Natural killer cell (primary cell): ENCODE measurements at places on chromosomes 1 and 21.
A peak's percentile ranks its signal among the peaks of the same experiment; 100 is the strongest.

DNA sequence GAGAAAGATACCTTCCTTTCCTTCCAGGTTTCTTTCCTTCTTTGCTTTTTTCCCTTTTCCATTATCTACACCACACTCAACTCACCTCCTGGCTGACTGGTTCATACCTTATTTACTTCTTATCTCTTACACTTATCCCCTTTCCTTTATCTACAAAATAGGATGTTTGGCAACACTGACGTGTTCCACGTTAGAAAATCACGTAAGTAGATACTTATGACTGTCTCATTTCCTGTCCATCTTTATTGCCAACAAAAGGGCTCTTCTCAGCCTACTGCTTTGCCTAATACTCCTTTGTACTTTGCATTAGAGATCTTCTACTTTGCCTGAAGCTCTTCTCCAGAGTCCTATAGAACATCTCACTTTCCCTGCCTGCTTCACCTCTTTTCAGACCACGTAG is 25.1 kb downstream of the SYNJ1 start:
- H3K4me3 ChIP-seq, result no peak overlapping the region
- DNase-seq, result no peak
- H3K27ac ChIP-seq, result no peak overlapping the region
- H3K27me3 ChIP-seq, result no peaks in the 10 kb centered on the region

DNA sequence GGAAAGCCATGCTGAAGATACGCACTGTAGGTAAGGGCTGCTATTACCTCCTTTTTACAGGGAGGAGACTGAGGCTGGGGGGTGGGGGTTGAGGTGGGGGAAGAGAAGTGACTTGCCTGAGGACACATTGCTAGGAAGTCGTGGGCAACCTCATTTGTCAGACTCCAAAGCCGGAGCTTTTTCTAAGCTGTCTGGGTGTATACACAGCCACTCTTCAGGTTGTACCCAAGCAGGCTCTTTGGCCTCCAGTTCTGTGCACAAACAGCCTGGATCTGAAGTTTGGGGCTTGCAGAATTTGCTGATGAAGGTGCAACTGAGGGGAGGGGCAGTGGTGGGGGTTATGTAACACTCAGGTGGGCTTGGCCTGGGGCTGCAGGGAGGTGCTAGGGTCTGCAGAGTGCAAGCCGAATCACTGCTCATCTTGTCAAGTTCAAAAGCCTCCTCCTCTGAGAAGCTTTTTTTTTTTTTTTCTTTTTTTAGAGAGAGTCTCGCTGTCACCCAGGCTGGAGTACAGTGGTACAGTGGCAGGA is 16.9 kb downstream of the TINAGL1 start:
- no peaks in the 10 kb centered on the region for H3K36me3 ChIP-seq
- no peaks in the 10 kb centered on the region for H3K4me1 ChIP-seq
- H3K27me3 ChIP-seq, result peaks cover under 1% of the 10 kb centered on the region
- no peak for DNase-seq
- no peak overlapping the region for H3K27ac ChIP-seq

DNA sequence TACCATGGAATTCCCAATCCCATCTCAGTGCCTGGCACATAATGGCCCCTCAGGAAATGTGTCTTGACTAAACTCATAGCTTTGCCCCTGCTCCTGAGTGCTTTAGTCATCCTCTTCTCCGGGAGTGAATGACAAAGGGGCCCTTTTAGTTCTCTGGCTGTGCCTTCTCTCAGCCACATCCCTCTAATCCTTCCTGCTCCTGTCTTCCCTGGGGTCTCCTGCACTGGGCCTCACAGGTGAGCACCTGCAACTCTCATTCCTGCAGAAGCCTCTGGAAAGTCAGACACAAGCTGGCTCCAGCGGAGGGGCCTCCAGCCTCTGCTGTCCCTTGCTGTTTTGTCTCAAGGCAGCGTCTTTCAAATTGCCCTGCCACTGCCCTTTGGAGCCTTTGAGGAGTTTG is 14.0 kb upstream of the ETV3L start:
- H3K4me1 ChIP-seq, result no peaks in the 10 kb centered on the region
- no peaks in the 10 kb centered on the region for H3K27me3 ChIP-seq
- no peak for DNase-seq
- no peaks in the 10 kb centered on the region for H3K36me3 ChIP-seq
- no peak overlapping the region for H3K4me3 ChIP-seq
- no peak overlapping the region for H3K27ac ChIP-seq

DNA sequence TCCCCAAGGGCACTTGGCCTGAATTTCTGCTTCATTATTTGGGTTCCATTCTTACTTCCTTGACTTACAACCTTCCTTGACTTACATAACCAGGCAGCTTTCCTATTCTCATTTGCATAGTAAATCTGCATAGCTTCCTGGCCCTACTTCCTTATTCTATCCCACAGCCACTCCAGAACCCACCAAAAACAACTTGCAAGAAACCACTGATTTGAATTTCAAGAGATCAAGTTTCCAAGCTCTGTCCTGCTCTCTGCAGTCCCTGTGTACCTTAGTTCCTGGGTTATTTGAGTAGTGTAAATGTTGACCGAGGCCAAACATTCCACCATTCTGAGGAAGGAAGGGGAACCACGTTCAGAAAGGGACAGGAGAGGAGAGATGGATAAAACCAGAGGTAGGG is 603.3 kb downstream of the PTPRC start:
- peaks cover 9% of the 10 kb centered on the region for H3K4me1 ChIP-seq
- no peak overlapping the region for H3K27ac ChIP-seq
- no peak overlapping the region for H3K4me3 ChIP-seq

DNA sequence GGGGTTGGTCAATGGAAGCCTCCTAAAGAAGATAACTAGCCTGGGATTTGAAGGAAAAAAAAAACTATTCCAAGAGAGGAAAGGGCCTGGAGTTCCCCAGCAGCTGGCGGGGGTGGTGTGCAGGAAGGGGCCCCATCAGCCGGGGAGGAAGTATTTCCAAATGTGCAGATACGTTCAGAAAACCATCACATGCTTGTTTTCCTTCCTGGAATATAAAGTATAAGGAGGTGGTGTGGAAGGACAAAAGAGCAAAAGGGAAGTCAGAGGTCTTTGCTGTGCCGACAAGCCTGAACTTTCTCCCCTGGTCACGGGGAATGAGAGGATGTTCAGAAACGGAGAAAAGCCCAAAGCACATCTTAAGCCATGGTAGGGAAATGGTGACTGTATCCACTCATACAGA is 72.0 kb upstream of the BACE2 start:
- H3K36me3 ChIP-seq, result no peaks in the 10 kb centered on the region
- no peak overlapping the region for H3K4me3 ChIP-seq
- DNase-seq, result no peak
- H3K4me1 ChIP-seq, result no peaks in the 10 kb centered on the region
- H3K27ac ChIP-seq, result no peak overlapping the region

DNA sequence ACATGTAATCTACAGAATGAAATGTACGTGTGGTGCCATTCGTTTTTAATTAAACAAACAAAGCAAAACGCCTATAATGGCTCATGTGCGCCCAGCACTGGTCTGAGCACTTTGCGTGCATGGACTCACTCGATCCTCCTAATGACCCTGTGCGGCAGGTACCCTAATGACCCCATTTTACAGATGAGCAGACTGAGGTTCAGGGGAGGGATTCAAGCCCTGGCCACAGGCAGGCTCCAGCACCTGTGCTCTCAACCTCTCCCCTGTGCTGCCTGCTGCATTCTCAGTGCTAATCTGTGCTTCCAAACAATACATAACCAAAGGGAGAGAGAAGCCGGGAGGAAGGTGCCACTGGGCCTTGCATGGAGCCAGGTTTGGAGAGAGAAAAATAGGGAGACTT is 124.2 kb upstream of the ZBTB40 start:
- no peaks in the 10 kb centered on the region for H3K4me1 ChIP-seq
- no peak overlapping the region for H3K27ac ChIP-seq
- H3K4me3 ChIP-seq, result no peak overlapping the region
- H3K36me3 ChIP-seq, result no peaks in the 10 kb centered on the region

DNA sequence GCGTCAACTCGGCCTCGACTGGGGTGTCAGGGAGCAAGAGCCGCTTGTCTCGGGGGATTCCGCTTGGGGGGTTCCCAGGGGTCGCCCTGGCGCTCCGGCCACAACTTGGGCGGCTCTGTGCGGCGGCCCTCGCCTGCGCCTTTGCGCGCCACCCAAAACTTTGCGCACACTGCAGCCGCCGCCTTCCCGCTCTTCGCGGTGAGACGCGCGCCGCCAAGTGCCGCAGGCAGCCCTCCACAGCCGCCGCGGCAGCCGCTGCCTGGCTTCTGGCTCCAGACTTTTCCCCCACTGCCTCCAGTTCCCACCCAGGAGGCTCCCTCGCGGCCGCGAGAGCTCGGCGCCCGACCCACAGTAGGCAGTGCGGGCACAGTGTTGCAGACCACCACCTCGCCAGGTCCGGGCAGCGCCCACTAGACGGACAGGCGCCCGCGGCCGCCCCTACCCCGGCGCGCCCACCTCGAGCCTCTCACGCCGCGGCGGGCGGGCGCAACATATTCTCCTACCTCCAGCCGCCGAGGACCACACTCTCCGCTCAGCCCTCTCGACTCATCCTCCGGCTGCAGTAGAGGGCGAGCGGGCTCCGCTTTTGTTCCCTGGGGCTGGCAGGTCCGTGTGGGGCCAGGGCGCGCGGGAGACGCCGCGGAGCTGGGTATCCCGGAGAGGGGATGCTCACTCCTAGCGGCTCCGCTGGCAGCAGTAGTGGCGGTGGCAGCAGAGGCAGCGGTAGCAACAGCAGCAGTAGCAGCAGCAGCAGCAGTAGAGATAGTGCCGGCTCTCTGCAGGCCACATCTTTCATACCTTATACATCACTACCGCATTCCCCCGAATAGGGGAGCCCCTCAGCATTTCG is 296.6 kb downstream of the OMA1 start:
- H3K36me3 ChIP-seq, result no peaks in the 10 kb centered on the region
- peaks cover 15% of the 10 kb centered on the region for H3K4me1 ChIP-seq
- no peak overlapping the region for H3K27ac ChIP-seq
- H3K4me3 ChIP-seq, result peak overlapping the region; percentile 25
- H3K27me3 ChIP-seq, result peaks cover 14% of the 10 kb centered on the region

GRCh38 chr1:239657291-239657690 is 270.9 kb downstream of the CHRM3 start:
- no peaks in the 10 kb centered on the region for H3K27me3 ChIP-seq
- H3K4me3 ChIP-seq, result no peak overlapping the region
- H3K4me1 ChIP-seq, result no peaks in the 10 kb centered on the region
- no peaks in the 10 kb centered on the region for H3K36me3 ChIP-seq
- H3K27ac ChIP-seq, result no peak overlapping the region
- DNase-seq, result no peak

DNA sequence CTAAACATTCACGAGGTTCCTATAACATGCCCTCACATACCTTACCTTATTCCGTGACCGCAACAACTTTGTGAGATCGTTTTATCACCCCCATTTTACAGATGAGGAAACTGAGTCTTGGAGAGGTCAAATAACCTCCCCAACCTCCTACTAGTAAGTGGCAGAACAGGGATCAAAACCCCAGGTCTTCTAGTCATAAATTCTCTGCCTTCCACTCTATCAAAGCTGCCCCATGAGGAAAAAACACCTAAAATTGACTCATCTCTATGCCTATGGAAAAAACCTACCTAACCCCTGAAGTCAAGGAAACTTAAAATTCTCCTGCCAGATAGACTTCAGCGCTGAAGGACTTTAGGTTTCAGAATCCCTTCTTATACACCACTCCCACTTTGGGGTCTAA is 69.5 kb upstream of the ERRFI1 start:
- DNase-seq, result no peak
- no peak overlapping the region for H3K27ac ChIP-seq
- no peak overlapping the region for H3K4me3 ChIP-seq
- no peaks in the 10 kb centered on the region for H3K27me3 ChIP-seq
- no peaks in the 10 kb centered on the region for H3K36me3 ChIP-seq
- no peaks in the 10 kb centered on the region for H3K4me1 ChIP-seq

GRCh38 chr1:184226100-184226487 is 160.7 kb upstream of the C1orf21 start:
- DNase-seq, result no peak
- H3K4me1 ChIP-seq, result no peaks in the 10 kb centered on the region
- H3K27me3 ChIP-seq, result no peaks in the 10 kb centered on the region
- H3K36me3 ChIP-seq, result no peaks in the 10 kb centered on the region
- H3K27ac ChIP-seq, result no peak overlapping the region

DNA sequence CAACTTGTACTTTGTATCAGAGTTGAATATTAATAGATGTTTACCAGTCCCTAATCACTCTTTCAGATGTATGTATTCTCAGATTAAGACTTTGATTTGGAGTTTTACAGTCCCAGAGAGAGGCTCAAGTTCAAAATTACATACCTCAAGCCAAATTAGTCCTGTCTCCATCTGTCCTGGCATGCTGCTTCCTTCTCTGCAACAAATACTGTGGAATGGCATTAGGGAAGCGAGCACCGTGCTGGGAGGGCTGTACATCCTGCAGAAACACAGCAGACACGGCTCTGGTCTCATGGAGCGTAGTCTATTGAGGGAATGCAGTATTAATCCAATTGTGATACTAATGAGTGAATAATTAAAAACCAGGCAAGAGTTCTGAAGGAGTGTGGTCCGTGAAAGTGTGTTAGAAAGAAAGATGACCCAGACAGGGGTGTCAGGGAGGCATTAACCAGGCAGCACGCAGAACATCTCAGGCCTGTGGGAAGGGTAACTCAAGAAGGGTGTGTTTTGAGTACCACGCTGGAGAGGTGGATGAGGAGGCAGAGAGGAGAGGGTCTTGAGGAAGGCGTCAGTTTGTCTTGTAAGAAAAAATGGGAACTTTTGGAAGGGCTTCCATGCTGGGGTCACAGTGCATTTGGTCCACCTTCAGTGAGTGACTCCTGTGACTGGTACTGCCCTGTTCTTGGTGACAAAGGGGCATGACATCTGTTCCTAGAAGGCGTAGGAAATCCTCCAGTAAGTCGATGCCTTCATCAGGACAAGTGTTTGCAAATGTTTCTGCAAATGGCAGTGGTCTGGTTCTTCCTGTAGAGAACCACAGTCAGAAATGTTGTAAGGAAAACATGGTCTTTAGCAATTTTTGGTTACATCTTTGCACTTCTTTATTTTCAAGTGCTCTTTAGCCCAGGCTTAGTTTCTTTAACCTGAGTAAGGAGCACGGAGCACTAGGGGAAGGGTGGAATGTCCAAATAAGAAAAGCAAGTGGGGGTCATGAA is 1.6 kb downstream of the RAB4A start:
- H3K27me3 ChIP-seq, result no peaks in the 10 kb centered on the region
- peak overlapping the region; percentile 41 for H3K4me3 ChIP-seq
- no peak overlapping the region for H3K27ac ChIP-seq
- H3K36me3 ChIP-seq, result no peaks in the 10 kb centered on the region

- no peak overlapping the region for H3K27ac ChIP-seq
- DNase-seq, result no peak
- H3K27me3 ChIP-seq, result no peaks in the 10 kb centered on the region
Observed at GRCh38 chr1:5365751-5366150, 626.5 kb downstream of the NPHP4 start.

GRCh38 chr21:44049606-44050005 is 37.5 kb downstream of the TRAPPC10 start:
- no peak overlapping the region for H3K27ac ChIP-seq
- H3K4me3 ChIP-seq, result no peak overlapping the region
- H3K36me3 ChIP-seq, result peaks cover 48% of the 10 kb centered on the region
- no peak for DNase-seq
- H3K4me1 ChIP-seq, result peaks cover 20% of the 10 kb centered on the region
